ENCODE measurements at places on chromosomes 1 and 21. TPM values are rescaled to one million over a fixed set of nuclear protein-coding genes. Genes with fewer than 3 reads are reported as not detected.

The OR2L5 gene
- not detected for total RNA-seq

The OR6N1 gene
- total RNA-seq, result not detected

The ERG gene
- total RNA-seq, result 0.14 TPM

The CCDC30 gene
- 0.68 TPM for total RNA-seq

DNA sequence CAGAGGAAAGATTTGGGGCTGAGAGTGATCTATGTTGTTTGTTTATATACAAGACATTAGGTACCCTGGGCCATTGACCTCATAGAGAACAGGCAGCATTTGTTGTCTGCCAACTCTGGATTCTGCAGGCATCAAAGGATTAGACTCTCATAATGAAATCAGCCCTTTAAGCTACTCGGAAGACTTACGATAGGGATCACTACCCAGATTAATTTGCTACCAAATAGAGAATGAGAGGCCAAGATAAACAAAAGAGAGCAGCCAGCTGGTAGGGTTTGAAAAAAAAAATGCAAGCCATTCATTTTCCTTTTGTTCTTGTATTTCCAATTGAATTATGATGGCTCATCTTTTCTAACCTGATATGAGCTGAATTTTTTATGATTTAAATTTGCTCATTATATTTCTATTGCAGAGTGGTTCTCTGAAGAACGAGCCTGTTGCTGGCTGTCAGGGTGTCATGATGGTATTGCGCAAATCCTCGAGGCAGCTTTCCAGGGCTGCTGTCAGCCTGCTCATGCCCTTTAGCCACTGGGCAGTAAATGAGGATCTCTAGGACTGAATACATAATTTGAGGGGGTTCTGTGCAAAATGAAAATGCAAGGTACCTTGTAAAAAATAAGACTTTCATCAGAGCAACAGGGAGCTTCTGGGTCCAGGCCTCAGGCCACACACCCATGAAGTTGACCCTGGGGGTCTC, 116.4 kb upstream of the KCNJ15 start:
- H3K4me1 ChIP-seq, result no peaks in the 10 kb centered on the region
- H3K4me3 ChIP-seq, result no peak overlapping the region
- peaks cover 5% of the 10 kb centered on the region for H3K27me3 ChIP-seq
- H3K36me3 ChIP-seq, result no peaks in the 10 kb centered on the region

DNA sequence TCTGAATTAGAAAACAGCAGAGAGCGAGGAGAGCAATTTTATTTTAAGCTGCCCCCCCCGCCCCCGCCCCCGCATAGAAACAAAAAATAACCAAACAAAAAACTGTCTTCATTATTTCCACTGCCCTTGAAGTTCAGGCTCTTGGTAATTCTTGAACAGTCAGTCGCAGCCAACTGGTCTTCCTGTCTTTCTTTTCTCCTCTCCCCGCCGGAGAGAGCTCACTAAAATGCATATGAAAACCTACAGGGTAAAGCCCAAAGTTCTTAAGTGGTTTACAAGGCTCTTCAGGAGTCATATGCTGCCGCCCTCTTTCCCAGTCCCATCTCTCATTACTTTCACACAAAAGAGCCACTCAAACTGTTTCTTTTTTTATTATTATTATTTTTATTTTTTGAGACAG, 1.1 kb upstream of the ANKRD35 start:
- peaks cover 17% of the 10 kb centered on the region for H3K4me1 ChIP-seq
- H3K27me3 ChIP-seq, result peaks cover 31% of the 10 kb centered on the region
- DNase-seq, result no peak
- H3K4me3 ChIP-seq, result peak overlapping the region; percentile 62

GRCh38 chr1:9744106-9744799, 79.5 kb downstream of the CLSTN1 start:
- DNase-seq, result no peak
- H3K27me3 ChIP-seq, result no peaks in the 10 kb centered on the region
- H3K36me3 ChIP-seq, result peaks cover 40% of the 10 kb centered on the region
- H3K4me1 ChIP-seq, result no peaks in the 10 kb centered on the region
- H3K27ac ChIP-seq, result no peak overlapping the region
- no peak overlapping the region for H3K4me3 ChIP-seq

DNA sequence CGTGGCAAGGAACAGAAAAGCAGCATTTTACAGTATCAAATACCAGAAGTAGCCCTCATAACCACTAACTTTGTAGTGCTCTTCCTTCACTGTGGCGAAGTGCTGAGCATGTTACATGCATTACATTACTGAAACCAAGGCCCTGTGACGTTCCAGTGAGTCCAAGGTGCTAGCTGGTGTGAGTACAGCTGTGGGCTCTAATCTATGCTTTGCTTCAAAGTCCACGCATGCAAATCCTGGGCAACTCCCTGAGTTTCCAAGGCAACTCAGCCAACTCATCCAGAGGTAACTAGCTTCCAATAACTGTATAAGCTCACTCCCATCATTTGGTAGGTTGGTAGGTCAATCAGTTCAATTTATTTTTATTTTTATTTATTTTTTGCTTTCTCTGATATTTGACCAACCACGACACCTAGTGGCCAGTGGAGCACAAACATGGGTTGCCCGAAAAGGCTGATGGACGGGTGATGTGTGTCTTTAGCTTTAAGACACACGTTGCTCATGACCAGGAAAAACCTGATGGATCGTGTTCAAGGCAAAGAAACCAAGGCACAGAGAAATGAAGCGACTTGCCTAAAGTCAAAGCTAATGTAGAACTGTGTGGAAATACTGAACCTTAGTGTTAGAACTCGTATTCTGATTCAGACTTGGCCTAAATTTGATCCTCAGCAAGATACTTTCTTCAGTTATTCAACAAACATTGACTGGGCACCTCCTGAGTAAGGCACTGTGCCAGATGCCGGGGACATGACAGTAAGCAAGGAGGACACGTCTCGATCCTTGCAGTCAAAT, 73.0 kb downstream of the GNG12 start:
- H3K36me3 ChIP-seq, result no peaks in the 10 kb centered on the region
- no peak overlapping the region for H3K4me3 ChIP-seq
- no peak overlapping the region for H3K27ac ChIP-seq
- peaks cover 23% of the 10 kb centered on the region for H3K27me3 ChIP-seq

GRCh38 chr1:96643519-96643918, 78.1 kb upstream of the PTBP2 start:
- H3K36me3 ChIP-seq, result no peaks in the 10 kb centered on the region
- H3K4me3 ChIP-seq, result no peak overlapping the region
- peaks cover 3% of the 10 kb centered on the region for H3K27me3 ChIP-seq
- no peaks in the 10 kb centered on the region for H3K4me1 ChIP-seq

DNA sequence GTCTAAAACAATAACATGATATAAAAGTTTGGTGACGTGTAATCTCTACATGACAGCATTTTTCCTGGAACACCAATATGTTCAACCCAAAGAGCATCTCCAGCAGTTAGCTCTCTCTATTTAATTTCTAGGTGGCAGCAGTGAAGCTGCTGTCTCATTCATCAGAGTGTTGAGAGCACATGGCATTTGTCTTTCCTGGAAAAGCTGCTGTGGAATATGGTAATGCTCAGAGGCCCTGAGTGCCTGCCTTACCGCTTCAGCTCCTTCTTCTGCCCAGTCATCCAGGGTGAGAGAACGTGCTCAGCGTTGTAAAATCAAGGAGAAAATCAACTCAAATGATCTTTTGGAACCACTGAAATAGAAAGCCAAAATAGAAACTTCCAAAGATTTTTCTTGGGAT, 640.7 kb downstream of the ADGRL2 start:
- H3K4me1 ChIP-seq, result no peaks in the 10 kb centered on the region
- no peaks in the 10 kb centered on the region for H3K36me3 ChIP-seq
- no peaks in the 10 kb centered on the region for H3K27me3 ChIP-seq
- H3K4me3 ChIP-seq, result no peak overlapping the region

- H3K4me1 ChIP-seq, result peaks cover 4% of the 10 kb centered on the region
- DNase-seq, result no peak
- H3K4me3 ChIP-seq, result no peak overlapping the region
- no peaks in the 10 kb centered on the region for H3K36me3 ChIP-seq
- H3K27me3 ChIP-seq, result peaks cover 17% of the 10 kb centered on the region
Measured at GRCh38 chr1:231139125-231139649, 22.7 kb upstream of the TRIM67 start.

DNA sequence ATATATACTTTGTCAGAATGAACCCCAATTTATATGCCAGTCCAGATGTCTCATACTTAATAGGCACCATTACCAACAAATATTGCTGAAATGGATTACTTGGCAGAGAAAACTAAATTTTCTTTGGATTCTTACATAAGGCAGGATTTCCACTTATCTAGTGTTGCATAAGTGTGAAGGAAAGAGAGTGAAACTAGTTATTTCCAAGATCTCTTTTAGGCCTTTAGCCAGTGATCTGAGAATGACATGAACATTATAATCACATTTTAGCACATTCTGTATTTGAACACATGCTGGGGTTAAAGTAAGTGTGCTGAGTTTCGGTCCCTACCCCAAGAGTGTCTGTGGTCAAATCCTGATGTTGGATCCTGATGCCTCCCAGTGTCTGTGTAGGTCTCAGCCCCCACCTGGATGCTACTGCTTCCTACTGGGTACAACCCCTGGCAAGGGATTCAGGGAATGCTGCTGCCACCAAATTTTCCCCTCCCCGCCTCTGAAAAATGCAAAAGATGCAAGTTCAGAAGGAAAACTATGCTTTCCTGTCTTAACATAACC, 11.2 kb downstream of the DDAH1 start:
- no peak overlapping the region for H3K4me3 ChIP-seq
- H3K27me3 ChIP-seq, result peaks cover 10% of the 10 kb centered on the region
- H3K4me1 ChIP-seq, result no peaks in the 10 kb centered on the region
- no peak overlapping the region for H3K27ac ChIP-seq
- H3K36me3 ChIP-seq, result no peaks in the 10 kb centered on the region
- no peak for DNase-seq

- H3K4me3 ChIP-seq, result no peak overlapping the region
- H3K27ac ChIP-seq, result no peak overlapping the region
- no peaks in the 10 kb centered on the region for H3K4me1 ChIP-seq
- no peak for DNase-seq
- no peaks in the 10 kb centered on the region for H3K27me3 ChIP-seq
Measured at GRCh38 chr1:163744301-163744887, 422.6 kb downstream of the NUF2 start.

- no peak overlapping the region for H3K4me3 ChIP-seq
- peaks cover 19% of the 10 kb centered on the region for H3K27me3 ChIP-seq
- no peak overlapping the region for H3K27ac ChIP-seq
- no peaks in the 10 kb centered on the region for H3K36me3 ChIP-seq
Measured at GRCh38 chr21:35488946-35489345, 439.8 kb upstream of the RUNX1 start.

DNA sequence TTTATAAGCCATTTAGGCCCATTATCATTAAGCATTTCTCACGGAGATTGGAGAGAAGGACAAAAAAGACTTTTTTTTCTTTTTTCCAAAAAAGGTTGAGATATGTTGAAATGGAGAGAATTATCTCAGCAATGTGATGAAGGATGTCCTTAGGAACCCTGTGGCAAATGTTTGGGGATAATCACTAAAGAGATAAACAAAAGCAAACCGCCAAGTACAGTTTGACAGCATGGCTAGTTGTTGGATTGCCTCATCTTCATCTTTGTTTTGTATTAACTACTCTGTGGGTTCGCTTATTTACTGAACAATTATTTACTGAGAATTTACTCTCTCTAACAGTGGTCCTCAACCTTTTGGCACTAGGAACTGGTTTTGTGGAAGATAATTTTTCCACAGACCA, 97.4 kb upstream of the HP1BP3 start:
- no peaks in the 10 kb centered on the region for H3K4me1 ChIP-seq
- no peak overlapping the region for H3K27ac ChIP-seq
- H3K4me3 ChIP-seq, result no peak overlapping the region
- DNase-seq, result no peak

DNA sequence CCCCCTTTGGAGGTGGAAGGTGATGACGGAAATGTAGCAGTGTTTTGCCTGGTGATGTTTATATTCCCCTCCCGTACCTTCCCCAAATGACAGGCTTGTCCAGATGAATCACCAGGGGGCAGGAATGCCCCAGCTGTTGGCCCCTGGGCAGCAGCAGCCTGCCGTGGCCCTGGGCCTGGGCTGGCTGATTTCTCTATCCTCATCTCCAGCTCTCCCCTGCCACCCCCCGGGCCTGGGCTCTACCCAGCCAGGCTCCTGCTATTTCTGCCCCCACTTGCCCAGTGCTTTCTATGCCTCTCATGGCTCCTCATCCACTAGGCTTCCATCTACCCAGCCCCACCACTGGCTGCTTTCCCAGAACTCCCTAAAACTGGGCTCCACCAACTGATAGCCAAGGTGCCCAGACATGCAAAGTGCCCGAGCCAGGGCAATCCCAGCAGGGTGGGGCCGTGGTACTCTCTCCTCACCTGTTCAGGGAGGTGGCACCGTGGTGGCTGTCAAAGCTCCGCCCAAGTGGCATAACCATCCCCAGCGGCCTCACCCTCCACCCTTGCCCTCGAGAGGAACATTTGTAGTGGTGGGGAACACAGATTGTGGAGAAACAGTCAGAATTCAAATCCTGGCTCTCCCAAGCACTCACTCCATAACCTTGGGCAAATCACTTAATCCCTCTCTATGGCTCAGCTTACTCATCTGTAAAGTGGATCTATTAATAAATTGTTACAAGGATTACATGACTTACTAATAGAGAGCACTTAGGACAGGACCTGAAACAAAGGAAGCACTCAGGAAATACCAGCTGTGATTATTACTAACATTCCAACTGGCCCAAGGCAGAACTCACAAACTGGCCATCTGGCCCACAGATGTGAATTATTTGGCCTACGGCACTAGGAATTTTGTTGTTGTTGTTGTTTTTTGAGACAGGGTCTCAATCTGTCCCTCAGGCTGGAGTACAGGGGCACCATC, 12.8 kb upstream of the ECE1 start:
- peaks cover 9% of the 10 kb centered on the region for H3K36me3 ChIP-seq
- no peaks in the 10 kb centered on the region for H3K27me3 ChIP-seq
- H3K4me1 ChIP-seq, result peaks cover 57% of the 10 kb centered on the region
- H3K27ac ChIP-seq, result peak overlapping the region; percentile 34
- no peak overlapping the region for H3K4me3 ChIP-seq
- no peak for DNase-seq

DNA sequence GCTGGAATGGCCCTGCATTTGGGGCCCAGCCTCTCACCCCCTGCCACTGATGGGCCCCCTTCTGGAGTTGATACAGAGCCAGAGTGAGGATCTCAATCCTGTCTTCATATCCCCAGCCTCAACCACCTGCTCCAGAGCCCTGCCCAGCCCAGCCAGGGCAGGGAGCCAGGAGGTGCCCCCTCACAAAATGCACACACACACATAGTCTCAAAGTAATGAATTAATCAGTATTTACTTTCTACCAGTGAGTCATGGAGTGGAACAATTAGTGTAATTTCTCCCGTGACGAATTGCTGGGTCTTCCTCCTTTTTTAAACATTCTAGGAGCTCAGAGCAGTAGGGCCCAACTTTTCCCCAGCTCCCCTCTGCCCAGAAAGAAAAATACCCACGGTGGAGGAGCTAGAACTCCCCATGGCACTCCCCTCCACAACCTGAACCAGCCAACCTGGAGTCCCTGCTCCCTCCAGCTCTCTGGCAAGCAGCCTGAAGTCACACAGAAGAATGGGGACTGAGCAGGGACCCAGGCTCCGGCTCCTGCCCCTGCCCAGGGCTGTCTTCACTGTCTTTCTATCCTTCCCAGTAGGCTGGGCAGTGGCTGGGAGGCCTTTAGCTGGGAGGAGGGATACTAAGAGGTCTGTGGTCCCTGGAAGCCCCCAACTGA, 29.3 kb downstream of the SDC3 start:
- no peak overlapping the region for H3K4me3 ChIP-seq
- peaks cover 2% of the 10 kb centered on the region for H3K4me1 ChIP-seq
- DNase-seq, result no peak
- peaks cover 13% of the 10 kb centered on the region for H3K27me3 ChIP-seq
- no peak overlapping the region for H3K27ac ChIP-seq
- no peaks in the 10 kb centered on the region for H3K36me3 ChIP-seq

Data from activated CD4-positive, alpha-beta T cell treated with anti-CD3 and anti-CD28 coated beads, Interleukin-2, amount 10 ng/mL, durations not matched to agents 24 days and 14 days (primary cell).